Gastrocnemius medialis (tissue), 4 donors: ENCODE measurements at places on chromosomes 2 and 18.
A peak's percentile ranks its signal among the peaks of the same experiment; 100 is the strongest.

DNA sequence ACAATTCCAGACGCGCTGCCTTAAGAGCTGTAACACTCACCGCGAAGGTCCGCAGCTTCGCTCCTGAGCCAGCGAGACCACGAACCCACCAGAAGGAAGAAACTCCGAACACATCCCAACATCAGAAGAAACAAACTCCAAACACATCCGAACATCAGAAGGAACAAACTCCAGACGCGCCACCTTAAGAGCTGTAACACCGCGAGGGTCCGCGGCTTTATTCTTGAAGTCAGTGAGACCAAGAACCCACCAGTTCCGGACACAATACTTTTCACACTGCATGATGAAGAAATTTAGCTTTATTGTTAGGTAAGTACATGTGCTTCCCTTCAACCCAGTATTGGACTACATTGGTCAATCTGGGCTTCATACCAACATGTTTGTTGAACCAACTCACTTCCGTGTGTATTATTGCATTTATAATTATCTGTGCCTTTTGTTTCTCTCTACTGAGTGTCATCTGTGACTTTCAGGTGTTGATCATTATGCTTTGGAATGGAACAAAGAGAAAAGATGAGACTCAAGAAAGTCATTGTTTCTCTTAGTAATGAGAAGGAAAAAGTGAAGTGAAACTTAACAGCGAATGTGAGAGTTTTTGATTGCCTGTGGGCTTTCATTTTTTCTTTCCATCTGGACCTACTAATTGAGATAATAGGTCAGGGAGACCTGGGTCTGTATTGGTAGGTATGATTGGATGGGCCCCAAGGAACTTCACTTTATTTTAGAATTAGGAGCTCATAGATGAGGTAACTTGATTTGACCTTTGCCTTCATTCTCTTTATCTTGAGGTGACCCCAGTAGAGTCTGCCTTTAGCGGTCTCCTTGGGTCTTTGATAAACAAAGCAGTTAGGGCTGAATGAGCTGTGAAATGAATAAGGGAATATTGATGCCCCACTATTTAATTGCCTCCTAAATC lies 76.1 kb upstream of the CAVIN2 start:
- H3K36me3 ChIP-seq, result no peaks in the 10 kb centered on the region
- peaks cover 4% of the 10 kb centered on the region for H3K4me1 ChIP-seq
- no peak overlapping the region for H3K4me3 ChIP-seq
- H3K27ac ChIP-seq, result no peak overlapping the region

DNA sequence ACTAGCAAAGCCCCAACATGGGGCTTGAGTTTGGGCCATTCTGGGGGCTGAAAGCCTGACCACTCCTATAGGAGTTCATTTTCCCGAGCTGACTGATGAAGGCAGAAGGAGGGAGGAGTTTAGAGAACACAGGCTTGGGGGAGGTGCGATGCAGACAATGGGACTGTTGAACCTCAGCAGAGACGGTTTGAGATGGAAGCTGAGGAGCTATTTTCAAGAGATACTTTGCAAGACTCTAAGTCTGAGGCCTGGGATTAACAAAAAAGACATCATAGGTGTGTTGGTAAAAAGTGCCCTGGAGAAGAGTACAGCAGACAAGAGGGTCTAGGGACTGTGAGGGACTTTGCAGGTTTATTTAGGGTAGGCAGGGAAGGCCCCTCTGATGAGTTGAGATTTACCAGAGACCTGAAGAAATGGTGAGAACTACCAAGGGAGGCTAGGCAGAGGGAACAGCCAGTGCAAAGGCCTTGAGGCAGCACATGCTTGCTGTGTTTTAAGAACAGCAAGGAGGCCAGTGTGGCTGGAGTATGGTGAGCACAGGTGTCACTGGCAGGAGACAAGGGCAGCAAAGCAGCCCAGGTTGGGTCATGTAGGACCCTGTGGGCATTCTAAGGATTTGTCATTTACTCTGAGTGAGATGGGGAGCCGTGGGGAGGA lies 31.6 kb downstream of the PCBP1 start:
- no peak for DNase-seq
- peak overlapping the region; percentile 95 for H3K27ac ChIP-seq

- no peaks in the 10 kb centered on the region for H3K36me3 ChIP-seq
- H3K4me1 ChIP-seq, result peaks cover 4% of the 10 kb centered on the region
- no peak overlapping the region for H3K27ac ChIP-seq
These were observed 89.2 kb upstream of the CTDP1 start for GRCh38 chr18:79590191-79591031.

GRCh38 chr2:232196802-232197201 lies 181.7 kb upstream of the ALPP start:
- no peaks in the 10 kb centered on the region for H3K4me1 ChIP-seq
- no peak overlapping the region for H3K27ac ChIP-seq

- peaks cover 17% of the 10 kb centered on the region for H3K4me1 ChIP-seq
- DNase-seq, result no peak
- H3K4me3 ChIP-seq, result no peak overlapping the region
- peak overlapping the region; percentile 100 for H3K27ac ChIP-seq
These were observed 16.1 kb downstream of the MBP start for GRCh38 chr18:77116201-77117080.

DNA sequence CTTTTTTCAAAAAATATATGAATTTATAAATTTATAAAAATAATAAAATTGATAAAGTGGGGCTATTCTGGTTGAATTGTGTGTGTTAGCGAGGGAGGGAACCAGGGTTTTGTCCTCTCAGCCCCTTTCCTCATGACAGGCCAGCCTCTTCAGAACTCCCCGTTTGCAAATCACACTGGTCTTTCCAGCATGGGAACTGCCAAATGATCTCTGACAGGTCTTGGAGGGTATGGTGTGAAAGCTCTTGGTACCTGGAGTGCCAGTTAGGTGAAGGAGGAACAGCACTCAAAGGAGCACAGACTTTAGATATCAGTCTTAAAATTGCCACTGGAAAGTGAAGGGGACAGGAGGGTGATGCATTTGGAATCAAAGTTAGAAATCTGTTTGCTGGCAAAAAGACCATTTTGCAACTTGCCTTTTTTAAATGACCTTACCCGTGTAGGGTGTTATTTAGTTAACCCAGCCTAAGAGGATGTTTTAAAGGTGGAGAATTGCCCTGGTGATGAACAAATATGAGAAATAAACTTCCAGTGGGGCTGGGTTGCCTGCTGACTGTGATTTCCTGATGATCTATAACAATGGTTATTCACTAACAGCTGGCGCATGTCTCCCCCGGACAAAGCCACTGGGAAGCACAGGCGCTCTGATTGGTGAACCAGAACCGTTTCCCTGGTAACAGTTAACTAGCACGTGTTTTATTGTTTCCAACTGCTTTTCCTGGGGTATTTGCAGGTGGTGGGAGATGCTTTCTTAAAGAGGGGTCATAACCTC lies 85.3 kb upstream of the EFEMP1 start:
- H3K4me1 ChIP-seq, result no peaks in the 10 kb centered on the region
- peak; percentile 14 for DNase-seq
- H3K36me3 ChIP-seq, result no peaks in the 10 kb centered on the region
- H3K27ac ChIP-seq, result no peak overlapping the region
